Progenitor cell of endocrine pancreas (in vitro differentiated cells): ENCODE measurements at places on chromosomes 12 and 14. TPM values are rescaled to one million over a fixed set of nuclear protein-coding genes. Genes with fewer than 3 reads are reported as not detected.
A peak's percentile ranks its signal among the peaks of the same experiment; 100 is the strongest.

DNA sequence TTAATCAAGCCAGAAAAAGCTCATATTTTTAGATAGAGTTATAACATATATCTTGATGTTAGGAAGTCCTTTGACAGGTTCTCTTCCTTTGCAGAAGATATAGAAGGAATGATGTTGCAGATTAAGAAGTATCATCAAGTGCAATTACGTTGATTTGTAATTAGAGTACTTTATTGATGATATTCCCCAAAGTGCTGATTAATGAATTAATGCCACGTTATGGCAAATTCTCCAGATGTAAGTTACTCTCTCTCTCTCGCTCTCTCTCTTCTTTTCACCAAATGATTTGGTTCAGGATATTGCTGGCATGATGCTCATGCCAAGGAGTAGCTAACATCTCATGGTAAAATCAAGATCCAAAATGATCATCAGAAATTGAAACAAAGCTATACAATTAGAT is 18.1 kb upstream of the CAND1 start:
- H3K27ac ChIP-seq = no peak overlapping the region
- H3K36me3 ChIP-seq = no peaks in the 10 kb centered on the region
- H3K27me3 ChIP-seq = peaks cover 2% of the 10 kb centered on the region
- no peaks in the 10 kb centered on the region for H3K4me1 ChIP-seq
- no peak for DNase-seq
- no peak overlapping the region for H3K4me3 ChIP-seq

DNA sequence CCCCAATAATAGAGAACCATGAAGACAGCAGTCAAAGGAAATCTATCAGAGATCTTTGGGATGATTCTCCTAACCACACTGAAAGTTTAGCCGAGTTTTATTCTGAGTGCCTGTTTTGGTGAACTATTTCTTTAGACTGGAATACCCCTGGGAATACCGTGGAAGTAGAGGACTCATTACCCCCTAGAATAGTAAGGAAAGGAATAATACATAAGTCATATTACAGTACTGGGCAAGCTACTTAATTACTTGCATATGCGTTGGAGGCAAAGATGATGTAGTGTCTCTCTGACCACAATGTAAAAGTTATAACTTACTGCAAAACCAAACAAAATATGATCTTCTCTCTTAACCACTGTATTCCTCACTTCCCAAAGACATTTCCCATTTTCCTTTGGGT is 25.5 kb downstream of the ZC2HC1C start:
- H3K36me3 ChIP-seq = peaks cover 34% of the 10 kb centered on the region
- no peaks in the 10 kb centered on the region for H3K27me3 ChIP-seq
- no peak for DNase-seq

DNA sequence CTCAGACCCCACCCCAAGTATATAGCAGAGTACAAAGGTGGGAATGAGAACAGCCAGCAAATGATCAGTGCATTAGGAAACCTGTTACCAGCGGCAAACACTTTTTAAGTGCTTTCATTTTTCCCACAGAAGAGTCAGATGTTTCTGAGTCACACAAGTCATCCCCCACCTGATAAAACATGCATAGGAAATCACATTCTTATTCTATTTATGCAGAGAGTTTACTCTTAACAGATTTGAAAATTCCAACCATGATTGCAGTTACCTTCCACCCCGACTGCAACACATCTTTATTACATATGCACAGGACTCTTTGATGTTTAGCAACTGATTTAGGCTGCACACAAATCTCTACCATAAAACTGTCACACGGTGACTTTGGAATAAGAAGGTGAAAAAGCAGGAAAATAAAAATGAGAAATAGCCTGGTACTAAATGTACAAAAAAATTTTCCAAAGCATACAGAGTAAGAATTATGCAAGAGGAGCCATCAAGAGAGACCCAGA is 236.4 kb downstream of the PAWR start:
- H3K4me1 ChIP-seq = peaks cover 6% of the 10 kb centered on the region
- no peaks in the 10 kb centered on the region for H3K27me3 ChIP-seq
- no peak overlapping the region for H3K27ac ChIP-seq
- H3K4me3 ChIP-seq = no peak overlapping the region
- H3K36me3 ChIP-seq = no peaks in the 10 kb centered on the region

DNA sequence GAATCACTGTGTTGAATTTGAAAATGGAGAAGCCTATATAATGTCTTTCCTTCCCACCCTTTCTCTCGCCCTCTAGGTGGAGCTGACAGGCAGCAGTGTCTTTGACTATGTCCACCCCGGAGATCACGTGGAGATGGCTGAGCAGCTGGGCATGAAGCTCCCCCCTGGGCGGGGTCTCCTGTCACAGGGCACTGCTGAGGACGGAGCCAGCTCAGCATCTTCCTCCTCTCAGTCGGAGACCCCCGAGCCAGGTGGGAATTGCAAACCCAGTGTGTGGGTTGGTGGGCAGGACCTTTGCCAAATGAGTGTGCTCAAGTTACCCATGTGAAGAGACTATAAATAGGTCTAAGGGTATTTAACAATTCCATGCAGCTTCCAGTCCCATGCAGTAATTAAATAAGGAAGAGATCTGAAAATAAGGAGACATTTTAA is 274.7 kb downstream of the EGLN3 start:
- peaks cover 5% of the 10 kb centered on the region for H3K4me1 ChIP-seq
- peaks cover 3% of the 10 kb centered on the region for H3K27me3 ChIP-seq
- H3K36me3 ChIP-seq = no peaks in the 10 kb centered on the region
- no peak for DNase-seq

Gene C12orf57
- 268 and 277 TPM in 2 replicates for total RNA-seq

GRCh38 chr12:53048033-53048779 is 1.7 kb upstream of the TNS2 start:
- no peaks in the 10 kb centered on the region for H3K36me3 ChIP-seq
- peak overlapping the region; percentile 58 for H3K4me3 ChIP-seq
- peaks cover 2% of the 10 kb centered on the region for H3K27me3 ChIP-seq
- peak overlapping the region; percentile 90 for H3K27ac ChIP-seq
